ENCODE measurements at places on chromosomes 1 and 21.
A peak's percentile ranks its signal among the peaks of the same experiment; 100 is the strongest.

DNA sequence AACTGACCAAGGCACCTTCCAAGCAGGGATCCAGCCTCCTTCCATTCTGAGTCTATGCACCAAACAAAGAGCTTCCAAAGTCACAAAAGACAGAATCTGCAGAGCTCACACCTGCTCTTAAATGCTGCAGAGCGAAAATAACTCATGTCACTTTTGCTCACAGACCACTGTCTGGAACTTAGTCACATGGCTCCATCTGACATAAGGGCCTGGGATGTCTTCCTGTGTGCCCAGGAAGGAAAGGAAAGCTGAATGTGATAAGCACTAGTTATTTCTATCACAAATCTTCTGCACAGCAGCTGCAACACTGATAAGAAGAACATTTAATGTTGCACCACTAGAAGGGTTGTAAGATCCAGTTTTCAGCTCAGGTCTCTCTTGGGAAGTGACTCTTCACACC, 39.5 kb upstream of the SGIP1 start:
- no peak for DNase-seq

DNA sequence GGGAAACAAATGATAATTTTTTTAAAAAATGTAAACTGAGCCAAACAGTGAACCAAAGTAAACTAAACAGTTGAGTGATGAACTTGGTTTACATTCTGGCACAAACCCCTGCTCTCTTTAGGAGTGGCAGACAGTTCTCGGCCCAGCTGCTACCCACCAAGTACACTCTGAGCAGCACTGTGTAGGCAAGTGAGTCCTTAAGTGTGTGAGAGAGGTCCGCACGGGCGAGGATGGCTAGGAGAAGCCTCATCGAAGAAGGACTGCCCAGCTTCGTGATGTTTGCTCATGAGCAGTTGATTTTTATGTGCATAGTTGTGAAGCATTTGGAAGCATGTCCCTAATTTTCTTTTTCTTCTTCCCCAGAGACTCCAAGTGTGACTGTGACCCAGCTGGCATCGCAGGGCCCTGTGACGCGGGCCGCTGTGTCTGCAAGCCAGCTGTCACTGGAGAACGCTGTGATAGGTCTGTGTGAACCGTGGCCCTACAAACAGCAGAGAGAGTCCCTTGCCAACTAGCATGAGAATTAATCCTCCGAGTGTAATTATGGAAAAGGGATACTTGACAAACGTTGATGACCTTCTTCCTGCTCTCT, 32.1 kb downstream of the LAMC2 start:
- no peak for DNase-seq

GRCh38 chr1:160522622-160523345, at the start of gene SLAMF6:
Gene SLAMF6 (minus strand): TSS chr1:160523255. CDS start chr1:160523192, 63 bp downstream.
- DNase-seq: peak; percentile 24

- DNase-seq: peak; percentile 11
Measured at GRCh38 chr1:24415910-24416665, 486 bp downstream of the NIPAL3 start.

- DNase-seq: no peak
Measured at GRCh38 chr1:69551476-69552324, 16.0 kb upstream of the LRRC7 start.

DNA sequence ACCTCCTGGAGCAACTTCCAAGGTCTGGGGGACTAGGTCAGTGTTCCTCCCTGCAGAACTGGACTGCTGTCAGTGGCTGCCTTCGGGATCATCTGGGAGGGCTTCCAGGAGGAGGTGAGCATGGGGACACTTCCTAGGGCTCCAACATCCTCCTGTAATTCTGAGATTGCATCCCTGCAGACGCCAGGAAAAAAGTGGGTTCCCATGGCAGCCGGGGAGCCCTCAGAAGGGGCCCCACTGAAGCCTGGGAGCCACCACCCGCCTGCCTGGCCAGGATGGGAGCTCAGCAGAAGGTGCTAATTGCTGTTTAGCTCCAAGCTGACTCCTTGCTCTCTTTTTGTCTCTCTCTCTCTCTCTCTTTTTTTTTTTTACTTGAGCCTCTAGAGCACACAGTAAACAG, 16.1 kb upstream of the ARF1 start:
- DNase-seq: no peak

GRCh38 chr1:6157132-6157527, 23.0 kb downstream of the CHD5 start:
- no peak for DNase-seq

- DNase-seq: no peak
Measured at GRCh38 chr1:243474906-243475305, 219.1 kb downstream of the SDCCAG8 start.

DNA sequence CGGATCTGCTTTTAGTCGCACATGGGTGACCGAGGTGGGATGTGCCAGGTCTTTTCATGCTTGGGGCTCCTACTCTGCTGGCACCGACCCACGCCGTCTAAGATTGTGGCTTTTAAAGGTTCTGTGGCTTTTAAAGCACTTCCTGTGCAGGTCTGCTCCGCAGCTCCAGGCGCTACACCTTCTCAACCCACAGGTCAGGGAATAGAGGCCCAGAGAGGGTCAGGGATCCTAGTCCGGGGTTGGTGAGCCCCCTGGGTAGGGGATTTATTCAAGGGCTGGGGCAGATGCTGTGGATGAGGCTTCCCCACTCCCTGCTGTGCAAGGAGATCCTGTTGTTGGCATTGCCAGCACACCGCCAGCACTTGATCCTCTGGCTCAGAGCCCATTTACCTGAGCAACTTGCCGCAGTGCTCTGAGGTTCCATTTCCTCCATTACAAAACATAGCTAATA, 212.8 kb upstream of the RAB4A start:
- peak; percentile 17 for DNase-seq

- DNase-seq: no peak
Measured at GRCh38 chr1:183996396-183996795, 41.1 kb downstream of the COLGALT2 start.

DNA sequence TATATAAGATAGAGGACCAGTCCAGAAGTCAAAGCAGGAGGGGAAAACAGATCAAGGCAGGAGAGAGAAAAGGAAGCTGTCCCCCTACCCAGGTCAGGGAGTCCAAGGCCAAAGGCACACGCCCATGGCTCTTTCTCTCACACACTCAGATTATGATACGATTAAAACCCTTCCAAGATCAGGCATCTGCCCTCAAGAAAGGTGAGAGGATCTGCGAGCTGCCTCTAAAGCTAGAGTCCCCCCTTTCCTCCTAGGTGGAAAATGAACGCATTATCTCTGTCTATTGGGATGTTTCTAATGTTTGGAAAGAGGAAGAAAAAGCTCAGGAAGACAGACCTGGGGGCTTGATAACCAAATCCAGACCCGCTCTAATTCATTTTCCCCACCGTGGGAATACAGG, 7.6 kb downstream of the PAFAH2 start:
- no peak for DNase-seq

- DNase-seq: peak; percentile 30
Measured at GRCh38 chr1:27348861-27349783, 7.3 kb downstream of the SYTL1 start.

DNA sequence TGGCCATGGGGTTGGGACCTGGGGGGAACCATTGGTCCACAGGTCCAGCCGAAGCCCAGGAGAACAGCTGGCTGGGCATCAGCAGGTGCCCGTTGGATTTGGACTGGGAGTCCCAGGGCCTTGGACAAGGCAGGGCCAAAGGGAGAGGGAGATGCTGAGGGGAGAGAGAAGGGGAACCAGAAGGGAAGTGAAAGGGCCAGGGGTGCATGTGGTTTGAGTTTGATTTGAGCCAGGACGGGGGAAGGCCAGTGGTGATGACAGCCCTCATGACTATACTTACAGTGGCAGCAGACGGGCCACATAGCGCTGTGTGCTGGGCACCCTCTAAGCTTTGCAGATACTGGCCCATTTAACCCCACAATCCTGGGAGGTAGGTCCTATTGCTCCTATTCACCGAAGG, 18.8 kb downstream of the AGRN start:
- DNase-seq: no peak

- DNase-seq: no peak
Measured at GRCh38 chr1:221162352-221162751, 283.1 kb downstream of the HLX start.

DNA sequence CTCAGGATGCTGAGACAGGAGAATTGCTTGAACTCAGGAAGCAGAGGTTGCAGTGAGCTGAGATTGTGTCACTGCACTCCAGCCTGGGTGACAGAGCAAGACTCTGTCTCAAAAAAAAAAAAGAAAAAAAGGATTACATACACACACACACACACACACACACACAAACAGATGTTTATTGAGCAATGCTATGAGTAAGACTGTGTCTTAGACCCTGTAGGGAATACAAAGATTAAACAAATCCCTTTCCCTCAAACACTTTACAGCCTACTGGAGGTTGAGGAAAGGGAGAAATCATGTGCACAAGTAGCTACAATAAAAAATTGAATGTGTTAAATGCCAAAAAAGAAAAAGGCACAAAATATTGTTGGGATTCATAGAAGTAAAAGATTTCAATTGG, 58.1 kb downstream of the RPAP2 start:
- DNase-seq: no peak

GRCh38 chr1:33396188-33397124, 34.4 kb downstream of the PHC2 start:
- DNase-seq: no peak

DNA sequence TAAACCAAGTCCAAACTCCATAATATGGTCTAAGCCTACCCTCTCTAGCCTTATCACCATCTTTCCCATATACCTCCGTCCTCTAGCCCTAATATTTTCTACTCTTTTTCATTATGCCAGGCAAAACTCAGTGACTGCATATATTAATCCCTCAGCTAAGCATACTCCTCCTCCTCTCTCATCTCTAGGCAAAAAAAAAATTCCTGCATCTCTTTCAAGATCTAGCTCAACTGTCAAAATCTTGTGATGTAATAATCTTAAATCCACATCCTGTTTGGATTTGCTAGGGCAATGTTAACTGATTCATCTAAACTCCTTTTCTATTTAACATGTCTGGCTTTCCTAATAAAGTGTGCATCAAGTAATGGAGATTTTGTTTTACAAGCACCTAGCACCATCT, 20.4 kb downstream of the PRPF38A start:
- no peak for DNase-seq

- DNase-seq: no peak
Measured at GRCh38 chr1:235532360-235532759, 28.1 kb upstream of the B3GALNT2 start.

- DNase-seq: no peak
Measured at GRCh38 chr1:191453487-191453886, 704.8 kb upstream of the RGS18 start.

DNA sequence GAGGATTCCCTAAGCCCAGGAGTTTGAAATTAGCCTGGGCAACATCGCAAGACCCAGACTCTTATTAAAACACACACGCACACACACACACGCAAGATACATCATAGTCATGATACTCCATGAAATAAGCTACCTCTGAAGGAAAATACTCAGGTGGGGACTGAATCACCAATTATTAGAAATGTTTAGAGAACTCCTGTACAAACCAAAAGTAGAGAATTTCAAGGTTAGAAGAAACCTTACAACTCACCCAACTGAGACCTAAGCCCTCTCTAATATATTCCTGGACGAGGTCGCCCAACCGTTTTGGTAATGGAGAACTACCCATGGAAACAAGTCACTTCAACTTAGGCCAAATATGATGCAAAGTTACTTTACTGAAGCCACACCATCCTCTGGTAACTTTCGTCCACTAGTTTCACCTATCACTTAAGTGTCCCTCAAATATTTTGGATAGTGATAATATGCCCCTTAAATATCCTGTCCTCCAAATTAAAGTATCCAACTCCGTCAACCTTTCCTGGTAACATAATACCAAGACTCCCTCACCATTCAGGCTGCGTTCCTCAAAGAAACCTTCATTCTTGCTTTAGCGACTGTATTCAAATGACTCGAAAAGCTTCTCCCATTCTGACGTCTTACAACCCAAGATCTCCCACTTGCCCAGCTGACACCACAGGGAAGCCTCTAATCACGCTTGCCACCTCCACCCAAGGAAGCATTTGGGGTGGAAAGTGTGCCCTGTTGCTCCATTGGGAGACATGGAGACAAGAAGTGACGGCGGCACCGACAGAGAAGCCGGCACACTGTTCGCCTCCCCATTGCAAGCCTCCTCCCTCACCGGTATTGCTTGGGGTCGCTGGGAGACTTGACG, 856 bp downstream of the NRDC start:
- DNase-seq: no peak

DNA sequence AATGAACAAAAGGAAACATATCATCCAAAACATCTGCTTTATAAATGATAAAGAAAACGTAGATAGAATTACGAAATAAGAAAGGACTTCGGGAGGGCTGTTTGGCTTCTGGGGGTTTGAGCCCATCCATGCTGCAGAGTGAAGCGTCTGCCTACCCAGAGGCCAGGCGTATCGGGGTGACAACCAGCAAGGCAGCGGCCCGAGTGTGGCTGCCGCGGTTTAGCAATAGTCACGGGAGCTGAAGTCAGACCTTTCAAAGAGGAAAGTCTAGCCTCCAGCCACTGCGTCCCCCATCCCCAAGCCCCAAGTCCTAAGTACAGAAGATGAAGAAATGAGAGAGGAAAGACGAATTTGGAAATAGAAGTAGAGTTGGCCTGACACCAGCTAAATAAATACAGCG, 8.6 kb downstream of the SLC37A1 start:
- no peak for DNase-seq

DNA sequence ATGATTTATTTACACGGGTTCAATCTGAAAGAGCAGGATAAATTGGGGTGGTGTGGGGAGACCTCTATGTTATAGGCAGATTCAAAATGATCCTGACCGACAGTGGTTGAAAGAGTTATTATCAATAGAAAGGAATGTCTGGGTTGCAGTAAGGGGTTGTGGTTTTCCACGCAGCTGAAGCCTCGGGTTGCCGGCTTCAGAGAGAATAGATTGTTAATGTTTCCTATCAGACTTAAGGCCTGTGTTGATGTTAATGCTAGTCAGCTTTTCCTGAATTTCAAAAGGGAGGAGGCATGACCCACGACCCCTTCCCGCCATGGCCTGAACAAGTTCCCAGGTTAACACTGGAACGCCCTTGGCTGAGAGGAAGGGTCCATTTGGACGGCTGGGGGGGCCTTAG, 2.2 kb upstream of the UBE2J2 start:
- no peak for DNase-seq

DNA sequence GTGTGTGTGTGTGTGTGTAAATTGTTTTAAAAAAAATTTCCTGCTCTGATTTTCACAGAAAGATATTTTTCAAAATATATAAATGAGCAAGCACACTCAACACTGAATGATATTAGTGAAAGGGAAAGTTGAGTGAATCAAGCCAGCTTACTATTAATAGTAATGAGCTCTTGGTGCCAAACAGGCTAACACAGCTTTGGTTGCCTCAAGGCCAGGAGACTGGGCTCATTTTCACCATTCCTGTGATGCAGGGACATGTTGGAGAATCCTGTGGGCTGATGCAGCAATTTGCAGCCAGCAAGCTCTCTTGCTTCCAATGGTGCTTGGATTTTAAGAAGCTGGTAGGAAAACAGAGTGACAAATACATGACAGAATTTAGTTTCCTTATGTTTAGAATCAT, 30.2 kb downstream of the PLA2G4A start:
- no peak for DNase-seq
